Hair follicular keratinocyte (primary cell): ENCODE measurements at places on chromosomes 13 and 19. TPM values are rescaled to one million over a fixed set of nuclear protein-coding genes. Genes with fewer than 3 reads are reported as not detected.

ZNF541 gene
- total RNA-seq, result not detected in 2 replicates

FAM124A gene
- total RNA-seq, result not detected in 2 replicates

LIM2 gene
- not detected in 2 replicates for total RNA-seq

RDH8 gene
- total RNA-seq, result not detected in 2 replicates

CPAMD8 gene
- 2.1 and 3.7 TPM in 2 replicates for total RNA-seq

ZNF69 gene
- total RNA-seq, result 0.16 and 3.0 TPM in 2 replicates

HS6ST3 gene
- not detected in 2 replicates for total RNA-seq
